ENCODE measurements at places on chromosomes 5 and 9.

GRCh38 chr5:14983666-14984441 is 112.3 kb upstream of the ANKH start:
- peak; percentile 10 for DNase-seq

DNA sequence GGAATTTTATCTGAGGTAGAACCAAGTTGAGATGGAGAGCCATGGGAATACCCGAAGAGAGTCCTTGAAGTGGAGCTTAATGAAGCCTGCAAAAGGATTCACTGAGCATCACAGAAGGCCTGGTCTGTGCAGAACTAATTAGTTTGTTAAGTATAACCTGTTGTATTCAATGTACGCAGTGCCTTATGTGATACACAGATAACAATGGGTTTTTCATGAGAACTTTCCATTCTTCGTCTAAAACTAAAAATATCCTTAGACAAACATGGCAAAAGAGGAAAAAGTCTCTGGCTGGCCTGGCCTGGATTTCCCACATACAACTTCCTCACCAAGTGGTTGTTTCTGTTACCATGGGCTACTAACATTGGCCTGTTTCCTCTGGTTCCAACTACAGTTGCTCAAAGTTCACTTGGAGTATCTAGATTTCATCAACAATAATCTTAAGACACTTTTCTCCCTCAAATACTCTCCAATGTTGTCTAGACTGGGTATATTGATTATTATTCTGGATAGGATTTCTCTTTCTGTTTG is 237.6 kb upstream of the ZNF462 start:
- DNase-seq: no peak

- DNase-seq: no peak
Observed at GRCh38 chr9:87290241-87291052, 207.2 kb upstream of the DAPK1 start.

DNA sequence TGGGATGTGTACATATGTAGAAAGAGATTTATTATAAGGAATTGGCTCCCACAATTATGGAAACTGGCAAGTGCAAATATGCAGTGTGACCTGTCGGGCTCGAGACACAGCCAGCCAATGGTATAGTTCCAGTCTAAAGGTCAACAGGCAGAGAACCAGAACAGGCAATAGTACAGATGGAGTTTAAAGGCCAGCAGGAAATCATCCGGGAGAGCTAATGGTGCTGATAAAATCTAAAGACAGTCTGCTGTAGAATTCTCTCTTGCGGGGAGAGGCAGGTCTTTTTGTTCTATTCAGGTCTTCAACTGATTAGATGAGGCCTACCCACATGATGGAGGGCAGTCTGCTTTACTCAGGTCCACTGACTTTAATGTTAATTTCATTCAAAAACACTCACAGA is 21.8 kb downstream of the ANKRD31 start:
- no peak for DNase-seq

- DNase-seq: no peak
Observed at GRCh38 chr9:136531186-136531903, 14.5 kb downstream of the NOTCH1 start.

Measured in stimulated activated CD4-positive, alpha-beta T cell treated with anti-CD3 and anti-CD28 coated beads, Interleukin-4, amount 100 ng/mL, for 1 hour (primary cell).